ENCODE measurements at places on chromosomes 4 and X. TPM values are rescaled to one million over a fixed set of nuclear protein-coding genes. Genes with fewer than 3 reads are reported as not detected.

The PAGE5 gene
- not detected for total RNA-seq

The RCHY1 gene
- 25.4 TPM for total RNA-seq

The NPY1R gene
- not detected for total RNA-seq

DNA sequence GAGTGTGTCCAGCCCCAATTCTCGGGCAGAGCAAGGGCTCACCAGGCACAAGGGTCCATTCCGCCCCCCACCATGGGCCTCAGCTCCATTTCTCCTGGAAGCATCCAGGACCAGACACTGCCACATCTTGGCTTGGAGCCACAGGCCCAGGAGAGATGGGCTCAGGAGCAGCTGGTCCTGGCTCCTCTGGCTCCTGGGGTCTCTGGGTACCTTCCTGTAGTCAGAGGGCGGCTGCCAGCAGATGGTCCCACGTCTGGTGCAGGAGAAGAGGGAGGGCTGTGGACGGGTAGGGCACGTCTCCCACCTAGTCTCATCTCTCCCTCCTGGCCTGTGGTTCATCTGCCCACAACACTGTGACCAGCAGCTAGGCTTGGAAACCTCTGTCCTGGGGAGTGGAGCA is 8.0 kb downstream of the ATP2B3 start:
- no peak for DNase-seq

DNA sequence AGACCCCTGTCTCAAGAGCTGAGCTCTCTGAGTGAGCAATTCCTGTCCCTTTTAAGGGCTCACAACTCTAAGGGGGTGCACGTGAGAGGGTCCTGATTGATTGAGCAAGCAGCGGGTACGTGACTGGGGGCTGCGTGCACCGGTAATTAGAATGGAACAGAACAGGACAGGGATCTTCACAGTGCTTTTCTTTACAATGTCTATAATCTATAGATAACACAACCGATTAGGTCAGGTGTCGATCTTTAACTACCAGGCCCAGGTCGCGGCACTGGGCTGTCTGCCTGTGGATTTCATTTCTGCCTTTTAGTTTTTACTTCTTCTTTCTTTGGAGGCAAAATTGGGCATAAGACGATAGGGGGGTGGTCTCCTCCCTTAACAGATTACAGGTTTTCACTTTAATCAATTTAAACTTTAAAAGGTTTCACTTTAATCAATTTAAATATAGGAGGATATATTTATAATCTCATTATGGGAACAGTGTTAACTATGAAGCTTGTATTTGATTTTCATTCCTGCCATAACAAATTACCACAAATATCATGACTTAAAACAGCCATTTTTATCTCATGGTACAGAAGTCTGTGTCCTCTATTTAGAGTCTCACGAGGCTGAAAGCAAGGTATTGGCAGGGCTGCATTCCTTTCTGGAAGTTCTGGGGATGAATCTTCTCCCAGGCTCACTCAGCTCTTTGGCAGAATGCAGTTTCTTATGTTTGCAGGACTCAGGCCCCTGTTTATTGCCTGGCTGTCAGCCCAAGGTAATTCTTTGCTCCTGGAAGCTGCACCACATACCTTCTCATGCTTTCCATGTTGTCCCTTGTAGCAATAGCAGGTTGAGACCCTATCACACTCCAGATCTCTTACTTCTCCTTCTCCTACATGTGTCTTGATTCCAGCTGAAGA is 5.2 kb downstream of the SPATA4 start:
- no peak for DNase-seq

GRCh38 chrX:57573754-57574153 is 18.1 kb upstream of the ZXDB start:
- DNase-seq = no peak

GRCh38 chr4:97197106-97197505 is 946.2 kb downstream of the STPG2 start:
- DNase-seq = no peak

- DNase-seq = no peak
These were observed 87.0 kb downstream of the FAM193A start for GRCh38 chr4:2623442-2623841.

DNA sequence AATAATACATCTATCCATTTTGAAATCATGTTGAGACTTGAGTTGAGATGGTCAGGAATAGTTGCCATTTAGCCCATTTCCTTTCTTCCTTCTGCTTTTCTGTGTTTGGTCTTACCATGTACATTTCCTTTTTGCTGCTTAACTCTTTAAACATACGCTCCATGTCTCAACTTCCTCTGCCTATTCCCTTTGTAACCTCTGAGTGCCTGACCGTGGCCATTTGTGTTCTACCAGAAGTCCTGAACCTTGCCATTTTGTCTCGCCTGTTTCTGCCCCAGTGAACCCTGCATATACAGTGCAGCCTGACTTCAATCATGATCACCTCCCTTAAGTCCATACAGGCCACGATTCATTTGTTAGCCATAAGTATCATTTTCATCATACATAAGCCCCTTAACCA is 169.0 kb downstream of the RAPGEF2 start:
- no peak for DNase-seq

GRCh38 chr4:96874657-96875056 is 1034.8 kb downstream of the PDHA2 start:
- no peak for DNase-seq

DNA sequence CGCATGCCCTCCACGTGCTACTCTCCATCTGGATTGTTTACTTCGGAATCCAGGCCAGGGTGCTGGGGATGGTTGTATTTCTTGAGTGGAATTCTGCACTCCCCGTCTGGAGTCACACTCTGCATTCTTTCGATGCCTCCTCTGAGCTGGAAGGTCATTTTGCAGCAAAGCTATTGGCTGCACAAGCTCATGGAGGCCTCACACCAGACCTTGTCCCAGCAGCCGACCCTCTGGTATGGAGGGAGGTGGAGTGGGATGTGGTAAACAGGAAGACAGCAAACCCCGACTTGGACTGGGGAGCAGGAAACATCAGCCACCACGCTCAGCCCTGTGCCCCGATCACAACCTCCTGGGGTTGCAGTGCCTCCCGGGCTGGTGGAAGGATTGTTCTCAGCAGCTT is 225.3 kb upstream of the LNX1 start:
- no peak for DNase-seq

- DNase-seq = no peak
These were observed 175.9 kb downstream of the SLC39A8 start for GRCh38 chr4:102169345-102169744.

DNA sequence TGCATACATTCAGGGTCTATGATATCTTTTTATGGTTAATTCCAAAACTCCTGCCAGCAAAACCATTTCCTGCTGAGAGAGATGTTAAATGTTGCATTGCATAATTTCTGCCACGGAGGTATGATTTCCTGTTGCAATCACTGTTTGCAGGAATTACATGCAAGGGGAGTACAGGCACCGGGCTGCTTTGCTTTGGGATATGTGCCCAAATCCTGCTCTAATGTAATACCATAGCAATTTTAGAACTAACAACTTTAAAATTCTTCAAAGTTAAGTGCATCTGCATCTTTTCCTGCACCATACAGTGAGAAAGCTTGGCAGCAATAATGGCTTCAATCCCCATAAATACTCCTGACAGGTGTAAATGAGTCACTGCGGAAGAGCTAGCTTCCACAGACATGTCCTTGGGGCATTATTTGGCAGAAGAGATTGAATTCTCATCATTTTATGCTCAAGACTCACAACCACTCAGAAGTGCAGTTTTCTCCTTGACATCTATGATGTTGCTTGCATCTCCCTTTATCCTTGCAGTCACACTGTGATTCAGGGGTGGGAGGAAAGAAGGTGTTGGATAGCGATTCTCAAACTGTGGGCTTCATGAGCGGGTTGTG is 29.6 kb downstream of the TRIM2 start:
- DNase-seq = no peak

DNA sequence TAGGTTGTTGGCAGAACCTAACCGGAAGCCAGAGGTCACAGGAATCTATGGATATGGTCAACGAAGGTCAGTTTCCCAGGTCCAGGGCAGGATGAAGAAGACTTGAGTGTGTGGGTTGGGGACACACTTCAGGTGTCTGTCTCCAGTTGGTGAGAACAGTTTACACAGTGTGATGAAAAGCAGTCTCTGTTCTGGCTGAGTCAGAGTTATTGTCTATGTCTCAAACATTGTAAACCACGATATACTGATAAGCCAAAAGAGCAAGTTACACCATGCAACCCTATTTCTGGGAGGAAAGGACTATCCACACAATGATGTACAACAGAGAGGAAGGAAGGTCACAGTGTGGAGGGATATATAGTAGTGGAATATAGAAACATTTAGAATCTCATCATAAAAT is 187.1 kb upstream of the C1QTNF7 start:
- no peak for DNase-seq

DNA sequence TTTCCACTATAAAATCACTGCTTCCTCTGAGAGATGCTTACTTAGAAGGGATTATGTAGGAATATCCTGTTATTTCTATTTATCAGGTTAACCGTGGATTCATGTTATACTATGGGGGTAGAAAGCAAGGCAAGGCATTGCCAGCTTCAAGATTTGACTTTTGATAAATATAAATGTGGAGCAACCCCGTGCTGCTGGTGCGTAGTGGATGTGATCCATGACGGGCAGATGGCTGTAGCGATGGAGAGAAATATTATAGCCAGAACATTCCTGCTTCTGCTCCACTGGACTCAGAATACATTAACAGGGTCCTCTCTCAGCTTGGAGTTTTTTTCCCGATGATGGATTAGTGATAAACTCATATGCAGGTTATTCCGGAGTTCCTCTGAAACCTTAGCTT is 157.6 kb downstream of the TENM3 start:
- no peak for DNase-seq

DNA sequence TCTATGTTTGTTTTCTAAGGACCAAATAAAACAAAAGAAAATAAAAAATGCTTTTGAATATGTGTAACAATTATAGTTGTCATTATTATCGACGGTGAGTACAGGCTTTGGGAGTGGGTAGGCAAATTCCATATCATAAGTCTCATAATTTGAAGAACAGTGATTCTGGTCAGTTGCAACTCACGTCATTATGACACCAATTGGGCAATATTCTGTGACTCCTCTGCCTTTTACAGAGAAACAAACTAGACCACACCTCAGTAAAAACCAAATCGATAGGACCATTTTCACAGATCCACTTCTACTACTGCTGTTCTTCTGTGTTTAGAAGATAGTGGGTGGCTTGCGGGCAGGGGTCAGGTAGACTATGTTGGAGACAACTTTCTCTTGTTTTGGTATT is 250.1 kb downstream of the C4orf33 start:
- DNase-seq = no peak

DNA sequence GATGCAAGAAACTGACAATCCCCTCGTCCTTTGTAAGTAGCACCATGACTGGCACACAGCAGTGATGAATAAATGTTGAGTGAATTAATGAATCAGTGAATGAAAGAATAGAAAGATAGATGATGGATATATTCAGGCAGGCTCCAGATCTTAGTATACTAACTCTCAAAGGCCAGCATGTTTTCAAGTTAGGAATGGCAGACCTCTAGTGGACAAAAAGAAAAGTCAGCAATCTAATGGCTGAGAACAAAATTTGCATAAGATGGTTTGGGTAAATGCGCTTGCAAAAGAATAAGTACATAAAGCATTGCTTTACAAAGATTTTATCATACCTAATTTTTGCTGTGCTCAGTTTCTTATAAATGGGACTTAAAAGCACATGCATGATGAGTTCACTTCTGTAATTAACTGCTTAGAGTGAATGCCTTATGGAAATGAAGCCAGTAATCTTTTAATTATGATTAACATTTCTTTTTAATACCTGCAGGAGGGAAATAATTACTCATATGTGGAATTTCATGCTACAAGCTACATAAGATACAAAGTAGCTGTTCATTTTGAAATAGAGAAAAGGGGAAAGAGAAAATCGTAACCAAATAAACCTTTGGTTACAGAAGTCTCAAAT is 126.9 kb upstream of the GPRIN3 start:
- no peak for DNase-seq

GRCh38 chr4:54400802-54401201 is 171.7 kb downstream of the PDGFRA start:
- DNase-seq = no peak

- no peak for DNase-seq
These were observed 442.2 kb downstream of the PABPC4L start for GRCh38 chr4:133759428-133759827.

GRCh38 chrX:37083880-37084279 is 75.7 kb downstream of the FAM47C start:
- no peak for DNase-seq

DNA sequence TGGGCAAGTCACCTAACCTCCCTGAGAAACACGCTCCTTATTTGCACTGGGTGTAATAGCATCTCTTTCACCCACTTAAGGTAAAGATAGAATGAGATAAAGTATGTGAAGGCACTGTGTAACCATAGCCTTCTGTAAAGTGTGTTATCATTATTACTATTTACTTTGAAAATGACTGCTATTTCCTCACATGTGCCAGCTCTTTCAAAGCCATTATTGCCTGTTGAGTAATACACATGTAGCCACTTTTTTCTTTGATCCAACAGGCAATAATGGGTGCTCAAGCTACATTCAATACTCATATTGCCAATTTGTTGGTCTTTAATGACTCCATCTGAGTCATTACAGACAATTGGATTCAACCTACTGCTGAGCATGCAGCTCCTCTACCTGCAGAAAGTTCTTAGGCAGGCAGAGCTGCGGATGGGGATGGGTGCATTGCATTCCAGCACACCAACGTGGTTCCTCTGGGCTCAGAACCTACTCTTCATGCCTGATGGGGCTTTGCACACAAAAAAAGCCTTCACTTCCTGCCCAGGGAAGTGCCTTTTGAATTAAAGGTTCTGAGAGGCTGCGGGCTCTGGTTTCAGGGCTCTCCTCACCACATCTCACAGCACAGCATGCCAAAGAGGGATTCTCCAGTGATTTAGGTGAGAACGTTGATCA is 9.7 kb downstream of the PTCHD1 start:
- DNase-seq = no peak

DNA sequence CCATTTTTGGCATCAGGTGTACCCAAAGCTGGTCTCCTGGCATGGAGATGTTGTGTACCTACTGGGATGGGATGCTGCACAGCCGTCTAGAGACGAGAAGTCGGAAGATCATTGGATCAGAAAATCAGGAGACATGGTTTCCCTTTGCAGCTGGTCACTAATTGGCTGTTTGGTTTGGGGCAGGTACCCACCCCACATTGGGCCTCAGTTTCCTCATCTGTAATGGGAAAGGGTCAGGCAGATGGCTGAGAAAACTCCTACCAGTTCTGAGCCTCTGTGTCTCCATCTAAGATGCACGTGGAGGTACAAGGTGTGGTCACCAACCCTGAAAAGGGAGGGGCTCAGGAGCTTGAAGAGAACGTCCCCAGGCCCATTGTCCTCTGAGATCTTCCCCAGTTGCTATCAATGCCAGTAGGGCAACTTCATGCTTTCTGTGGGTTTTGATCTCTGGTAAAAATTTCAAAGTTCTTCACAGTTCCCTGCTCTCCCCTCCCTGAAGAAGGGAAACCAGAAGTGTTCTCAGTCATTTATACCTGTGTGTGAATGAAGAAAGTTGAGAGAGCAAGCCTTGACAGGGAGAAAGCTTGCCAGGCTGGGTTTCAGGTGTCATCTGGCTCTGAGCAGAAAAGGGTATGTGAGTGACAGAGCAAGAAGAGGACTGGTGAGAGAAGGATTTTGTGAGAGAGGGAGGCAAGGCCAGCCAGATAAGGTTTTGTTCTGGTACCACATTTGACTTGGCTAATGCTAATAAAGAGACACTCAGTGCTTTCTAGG is 15.1 kb downstream of the TSC22D3 start:
- no peak for DNase-seq

Measured in activated T-helper 2 cell treated with anti-CD3 and anti-CD28 coated beads, Interferon-gamma antibody, Interleukin-2, Interleukin-4, amounts not matched to agents 10 μg/mL and 5 μg/mL and 100 μg/mL, durations not matched to agents 14 hours and 24 hours and 36 hours (primary cell).